ENCODE measurements at places on chromosomes 2 and 18.

DNA sequence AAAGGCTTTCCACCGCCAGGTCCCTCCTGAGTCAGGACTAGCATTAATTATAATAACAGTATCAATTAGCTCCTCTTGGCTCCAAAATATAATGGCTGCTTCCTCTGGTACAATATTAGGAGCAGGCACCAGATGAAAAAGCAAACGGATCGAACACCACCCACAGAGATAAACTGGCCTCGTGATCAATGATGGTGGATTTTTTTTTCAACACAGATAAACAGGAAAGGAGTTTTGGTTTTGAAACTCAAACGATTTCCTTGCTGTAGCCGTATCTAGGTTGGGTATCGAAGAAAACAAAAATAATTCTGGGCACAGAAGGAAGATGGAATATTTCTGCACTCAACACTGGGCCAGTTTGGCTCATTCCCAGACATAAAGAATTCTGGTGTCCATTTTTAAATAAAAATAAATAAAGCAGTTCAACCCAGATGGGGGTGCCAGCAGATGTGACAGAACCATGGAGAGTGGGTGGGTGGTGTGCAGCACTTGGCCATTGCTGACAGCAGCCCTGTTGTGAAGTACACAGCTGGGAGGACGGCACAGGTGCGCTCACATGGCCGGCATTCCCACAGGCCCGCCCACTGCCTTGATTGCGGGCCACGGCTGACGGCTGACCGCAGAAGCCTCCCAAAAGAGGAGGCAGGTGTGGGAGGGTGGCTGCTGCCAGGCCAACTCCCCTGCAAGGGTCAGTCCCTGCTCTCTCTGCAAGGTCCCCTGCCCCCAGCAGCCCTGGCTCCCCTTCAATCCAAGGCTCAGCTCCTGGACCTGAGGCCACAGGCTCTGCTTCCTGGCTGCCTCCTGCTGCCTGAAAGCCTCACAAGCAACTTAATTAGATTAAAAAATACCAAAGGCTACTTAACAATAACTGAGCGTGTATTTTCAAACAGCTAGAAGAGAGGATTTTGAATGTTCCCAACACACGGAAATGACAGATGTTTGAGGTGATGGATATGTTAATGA, 351.9 kb upstream of the ID2 start:
- DNase-seq = no peak

- DNase-seq = no peak
Measured at GRCh38 chr2:10414591-10414990, 33.5 kb downstream of the ODC1 start.

DNA sequence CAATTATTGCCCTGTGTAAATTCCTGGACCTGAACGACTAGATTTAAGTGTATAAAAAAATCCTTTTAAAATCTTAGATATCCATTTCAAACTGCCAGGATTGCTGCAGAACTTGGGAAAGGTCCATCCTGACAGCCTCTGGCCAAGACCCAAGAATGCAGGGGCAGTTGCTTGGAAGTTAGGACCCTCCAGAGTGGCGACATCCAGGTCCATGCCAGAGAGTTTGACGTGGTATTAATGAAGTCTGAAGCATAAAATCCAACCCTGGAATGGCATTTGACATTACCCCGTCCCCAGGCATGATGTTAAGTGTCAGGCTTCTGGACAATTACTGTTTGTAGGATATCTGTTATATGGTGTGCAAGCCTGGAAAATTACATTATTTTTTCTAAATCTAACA, 810.2 kb downstream of the CNTNAP5 start:
- DNase-seq = no peak

GRCh38 chr2:162067596-162067995, 6.4 kb downstream of the DPP4 start:
- DNase-seq = no peak

DNA sequence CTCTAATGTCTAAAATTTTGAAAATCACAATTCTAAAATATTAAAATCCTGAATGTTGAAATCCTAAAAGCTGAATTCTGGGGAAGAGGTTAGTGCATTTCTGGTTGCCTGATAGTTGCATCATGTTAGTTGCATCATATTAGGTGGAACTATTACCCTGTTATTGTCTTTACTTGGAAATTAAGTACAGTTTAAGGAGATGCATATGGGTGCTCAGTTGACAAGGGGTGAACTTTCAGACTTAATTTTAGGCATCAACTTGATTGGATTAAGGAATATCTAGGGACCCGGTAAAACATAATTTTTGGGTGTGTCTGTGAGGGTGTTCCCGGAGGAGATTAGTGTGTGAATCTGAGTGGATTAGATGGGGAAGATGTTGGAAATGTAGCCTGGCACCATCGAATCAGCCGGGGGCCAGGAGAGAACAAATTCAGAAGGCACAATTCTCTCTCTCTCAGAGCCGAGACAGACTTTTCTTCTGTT, 409.8 kb downstream of the PLCL1 start:
- DNase-seq = no peak

DNA sequence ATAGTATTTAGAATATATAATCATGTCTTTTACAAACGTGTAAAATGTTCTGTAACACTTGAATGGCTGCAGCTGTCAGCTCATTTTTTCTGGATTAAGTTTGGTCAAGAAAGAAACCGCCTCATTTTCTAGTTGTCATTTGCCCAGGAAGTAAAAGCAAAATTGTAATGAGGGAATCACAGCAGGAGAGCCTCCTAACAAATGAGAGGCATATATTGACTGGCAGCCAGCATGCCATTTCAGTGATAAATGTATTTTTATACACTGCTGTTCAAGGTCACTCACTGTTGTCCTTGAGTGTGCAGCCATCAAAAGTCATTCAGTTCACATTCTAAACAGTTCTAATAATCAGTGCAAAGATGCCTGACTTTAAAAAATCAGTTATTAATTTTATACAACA, 144.3 kb upstream of the BOD1L2 start:
- no peak for DNase-seq

- DNase-seq = no peak
Measured at GRCh38 chr2:164847291-164847690, 5.7 kb upstream of the COBLL1 start.

DNA sequence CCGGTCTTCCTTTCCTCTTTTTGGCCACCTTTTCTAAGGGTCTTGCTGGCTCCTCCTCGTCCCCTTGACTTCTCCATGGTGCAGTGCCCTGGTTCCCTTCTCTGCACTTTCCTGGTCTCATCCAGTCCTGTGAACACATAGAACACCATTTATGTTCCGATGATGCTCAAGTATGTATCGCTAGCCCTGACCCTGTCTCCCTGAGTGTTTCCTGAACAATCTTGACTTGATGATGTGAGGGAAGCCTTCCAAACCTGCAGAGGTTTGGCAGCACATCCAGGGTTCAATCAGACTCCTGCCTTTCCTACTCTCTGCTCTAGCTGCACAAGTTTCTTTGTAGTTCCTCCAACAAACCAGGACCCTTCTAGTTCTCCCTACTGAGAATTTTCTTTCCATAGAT, 132.1 kb downstream of the RGPD3 start:
- DNase-seq = no peak

DNA sequence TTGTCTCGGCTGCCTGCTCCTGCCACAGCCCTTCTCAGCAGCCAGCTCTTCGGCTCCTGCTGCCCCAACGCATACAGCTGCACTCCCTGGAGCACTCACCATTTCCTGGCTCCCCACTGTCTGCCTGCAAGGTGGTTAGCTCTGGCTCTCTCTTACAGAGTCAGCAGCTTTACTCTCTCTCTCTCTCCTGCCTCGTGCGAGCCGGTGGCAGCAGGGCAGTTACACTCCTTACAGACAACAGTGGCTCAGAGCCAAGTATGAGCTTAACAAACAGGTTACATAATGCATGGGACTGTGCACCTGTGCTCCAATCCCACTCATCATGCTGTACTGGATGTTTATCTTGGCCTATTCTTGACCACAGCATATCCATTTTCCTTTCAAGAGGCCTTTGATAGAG, 47.4 kb upstream of the DNAJC10 start:
- no peak for DNase-seq

DNA sequence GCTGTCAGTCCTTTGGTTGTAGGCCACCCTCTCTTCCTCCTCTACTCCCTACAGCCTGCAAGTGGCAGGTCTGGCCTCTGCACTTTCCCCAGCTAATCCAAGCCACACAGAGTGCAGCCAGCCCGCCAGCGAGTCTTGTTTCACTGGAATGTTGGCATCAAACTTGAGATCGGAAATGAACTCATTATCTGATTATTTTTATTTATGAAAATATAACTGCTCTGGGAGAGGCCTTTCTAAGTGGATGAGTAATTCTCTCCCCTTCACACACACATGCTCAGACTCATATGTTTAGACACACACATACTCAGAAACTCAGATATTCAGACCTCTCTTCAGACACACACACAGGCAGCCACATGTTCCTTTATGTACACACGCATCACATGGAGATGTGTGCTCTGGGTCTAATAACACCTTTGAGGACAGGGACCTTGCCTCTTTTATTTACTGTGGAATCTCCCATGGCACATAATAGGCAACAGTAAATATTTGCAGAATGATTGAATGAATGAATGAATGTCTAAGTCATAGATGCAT, 151.3 kb downstream of the ZFP36L2 start:
- DNase-seq = peak; percentile 86

DNA sequence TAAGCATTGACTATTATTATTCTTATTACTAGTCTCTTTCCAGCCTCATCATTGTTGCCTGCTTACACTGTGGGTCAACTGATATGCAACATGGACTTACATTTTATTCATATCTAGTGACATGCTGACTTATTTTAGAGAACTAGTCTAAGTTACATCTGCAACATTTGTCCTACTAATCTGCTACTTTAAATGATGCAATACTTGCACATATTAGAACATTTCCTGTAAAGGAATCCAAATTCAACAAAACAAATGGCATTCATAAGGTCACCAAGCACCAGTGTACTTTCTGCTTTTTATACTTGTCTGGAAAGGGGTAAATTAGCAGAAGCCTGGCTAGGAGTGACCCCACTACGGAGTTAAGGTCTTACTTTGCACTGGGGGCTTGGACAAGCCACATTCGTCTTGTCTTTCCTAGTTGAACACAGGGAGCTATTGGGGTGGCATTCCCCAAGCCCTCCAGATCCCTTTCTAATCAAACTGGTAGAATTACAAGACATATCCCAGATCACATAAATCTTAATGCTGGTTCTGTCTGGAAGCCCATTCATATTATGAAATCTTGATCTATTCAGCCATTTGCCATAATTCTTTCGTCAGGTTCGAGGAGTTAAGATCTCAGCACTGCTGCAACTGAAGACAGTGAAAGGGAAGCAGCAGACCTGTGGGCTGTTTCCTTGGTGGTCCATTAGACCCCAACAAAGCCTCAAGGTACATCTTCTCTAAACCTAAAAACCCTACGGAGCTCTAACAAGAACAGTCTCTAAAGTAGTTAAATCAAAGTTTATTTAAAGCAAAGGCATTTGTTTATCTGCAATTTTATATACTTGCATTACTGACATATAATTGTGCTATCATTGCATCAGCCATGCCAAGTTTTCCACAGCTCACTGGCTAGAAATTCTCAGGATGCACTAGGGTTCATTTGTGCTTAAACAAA, 49.9 kb upstream of the RTN4 start:
- DNase-seq = no peak

GRCh38 chr2:147607379-147607778, 237.4 kb upstream of the ACVR2A start:
- DNase-seq = no peak

GRCh38 chr18:59002974-59003594, 136.6 kb upstream of the SEC11C start:
- DNase-seq = no peak

DNA sequence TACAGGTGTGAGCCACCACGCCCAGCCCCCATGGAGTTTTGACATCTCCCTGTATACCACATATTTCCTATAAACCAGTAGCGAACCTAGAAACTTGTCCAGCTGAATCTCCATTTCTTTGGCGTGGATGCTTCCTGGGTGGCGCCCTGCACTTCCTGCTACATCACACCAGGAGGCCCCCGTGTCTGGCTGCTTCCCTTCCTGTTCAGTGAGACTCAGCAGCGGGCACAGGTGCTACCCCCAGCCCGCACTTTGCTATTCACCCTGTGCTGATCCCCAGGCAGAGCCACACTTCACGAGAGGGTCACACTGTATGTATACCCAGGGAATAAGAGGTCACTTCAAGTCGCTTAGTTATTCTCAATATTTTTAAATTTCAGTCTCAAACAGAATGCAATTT, 35.0 kb downstream of the CYP27C1 start:
- no peak for DNase-seq

DNA sequence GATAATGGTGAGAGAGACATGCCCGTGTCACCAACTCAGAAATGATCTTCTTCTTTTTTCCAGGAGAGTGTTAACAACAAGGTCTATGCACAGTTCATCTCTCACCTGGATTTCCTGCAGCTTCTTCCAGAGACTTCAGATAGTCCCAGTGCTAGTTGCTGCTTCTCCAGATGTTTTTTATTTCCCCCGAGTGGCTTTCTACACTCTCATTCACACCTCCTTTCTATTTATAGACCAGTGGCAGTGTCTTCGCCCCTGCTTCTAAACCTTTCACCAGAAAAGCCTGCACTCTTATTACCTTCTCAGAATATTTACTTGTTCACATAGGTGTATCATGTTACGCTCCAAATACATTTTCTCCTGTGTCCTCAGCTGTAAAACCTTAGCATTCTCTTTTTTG, 558.8 kb upstream of the CHAC2 start:
- DNase-seq = no peak

GRCh38 chr2:9255416-9255815, 48.8 kb downstream of the ASAP2 start:
- no peak for DNase-seq
